Neural progenitor cell (in vitro differentiated cells): ENCODE measurements at places on chromosomes 5 and 9.

DNA sequence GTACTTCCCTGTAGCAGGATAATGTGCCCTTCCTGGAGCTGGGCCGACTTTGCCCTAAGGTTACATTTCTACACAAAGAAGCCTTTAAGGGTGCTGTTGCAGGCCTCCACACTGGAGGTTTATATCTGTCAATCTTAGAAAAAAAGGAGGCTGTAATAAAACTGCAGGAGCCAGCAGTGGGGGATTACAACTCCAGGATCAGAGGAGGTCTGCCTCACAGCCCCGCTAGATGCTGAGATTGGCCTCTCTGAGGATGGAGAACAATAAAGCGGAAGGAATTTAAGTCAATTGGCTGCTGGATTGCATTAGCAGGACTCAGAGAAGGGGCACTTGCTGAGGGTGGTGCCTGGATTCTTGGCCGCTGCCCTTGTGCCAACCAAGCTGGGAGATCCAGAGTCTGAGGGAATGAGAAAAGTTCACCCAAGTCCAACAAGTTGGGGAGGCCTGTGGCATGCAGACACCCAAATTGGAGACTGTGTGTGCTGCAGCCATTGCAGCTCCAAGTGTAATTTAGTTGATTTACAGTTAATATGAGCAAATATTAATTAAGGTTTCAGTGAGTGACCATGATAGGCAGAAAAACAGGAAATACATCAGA is 99.0 kb upstream of the SSBP2 start:
- peak; percentile 44 for DNase-seq

DNA sequence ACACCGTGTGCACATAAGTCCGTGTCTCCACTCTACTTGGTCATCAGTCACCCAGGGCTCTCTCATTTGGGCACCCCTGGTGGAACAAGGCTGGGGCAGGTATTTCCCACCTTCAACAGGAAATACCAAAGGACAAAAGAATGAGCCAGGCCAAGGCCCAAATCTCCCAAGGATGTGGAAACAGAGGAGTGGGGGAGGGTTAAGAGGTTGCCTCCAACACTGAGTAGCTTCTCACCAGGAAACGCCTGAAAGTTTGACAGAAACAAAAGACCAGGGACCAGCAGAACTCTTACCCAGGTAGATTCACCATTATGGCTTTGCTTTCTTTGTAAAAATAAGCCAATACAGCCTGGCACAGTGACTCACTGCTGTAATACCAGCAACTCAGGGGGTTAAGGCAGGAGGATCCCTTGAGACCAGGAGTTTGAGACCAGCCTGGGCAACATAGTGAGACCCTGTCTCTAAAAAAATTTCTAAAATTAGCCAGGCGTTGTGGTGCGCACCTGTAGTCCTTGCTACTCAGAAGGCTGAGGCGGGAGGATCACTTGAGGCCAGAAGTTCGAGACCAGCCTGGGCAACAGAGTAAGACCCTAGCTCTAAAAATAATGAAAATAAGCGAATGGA is 12.7 kb downstream of the SLC1A3 start:
- no peak for DNase-seq

DNA sequence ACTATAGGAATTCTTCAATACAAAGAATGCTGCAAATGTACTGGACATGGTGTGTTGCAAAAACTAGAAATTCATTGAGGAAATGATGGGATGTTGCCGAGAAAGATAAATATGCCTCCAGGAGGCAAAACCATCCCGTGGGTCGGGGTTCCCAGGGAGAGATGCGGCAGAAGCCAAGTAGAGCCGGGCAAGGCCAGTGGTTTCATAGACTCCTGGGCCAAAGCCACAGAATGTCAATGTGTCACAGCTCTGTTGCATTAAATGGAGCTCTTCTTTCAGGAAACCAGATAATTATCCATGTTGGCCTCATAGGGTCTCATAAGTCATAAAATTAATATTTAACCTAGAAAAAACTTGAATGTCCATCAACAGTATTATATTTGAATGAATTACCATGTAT is 419.5 kb upstream of the CDH10 start:
- no peak for DNase-seq

DNA sequence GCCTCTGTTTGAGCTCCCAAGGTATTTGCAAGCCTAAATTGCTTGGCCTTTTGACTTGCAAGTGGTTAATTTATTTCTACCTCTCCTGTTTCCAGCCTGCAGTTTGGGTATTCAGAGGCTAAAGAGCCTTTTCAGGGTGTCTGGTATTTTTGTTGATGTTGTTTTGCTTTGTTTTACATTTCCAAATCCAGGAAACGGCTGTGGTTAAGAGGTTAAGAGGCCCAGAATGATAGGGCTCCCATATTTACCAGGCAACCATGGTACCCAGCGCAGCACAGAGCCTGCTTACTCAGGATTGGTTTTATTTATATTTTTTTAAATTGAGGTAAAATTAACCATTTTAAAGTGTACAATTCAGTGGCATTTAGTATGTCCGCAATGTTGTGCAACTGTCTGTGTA is 92.1 kb downstream of the PDZD2 start:
- DNase-seq = no peak

- DNase-seq = peak; percentile 90
Observed at GRCh38 chr5:132007399-132008162, 3.9 kb downstream of the ACSL6 start.

DNA sequence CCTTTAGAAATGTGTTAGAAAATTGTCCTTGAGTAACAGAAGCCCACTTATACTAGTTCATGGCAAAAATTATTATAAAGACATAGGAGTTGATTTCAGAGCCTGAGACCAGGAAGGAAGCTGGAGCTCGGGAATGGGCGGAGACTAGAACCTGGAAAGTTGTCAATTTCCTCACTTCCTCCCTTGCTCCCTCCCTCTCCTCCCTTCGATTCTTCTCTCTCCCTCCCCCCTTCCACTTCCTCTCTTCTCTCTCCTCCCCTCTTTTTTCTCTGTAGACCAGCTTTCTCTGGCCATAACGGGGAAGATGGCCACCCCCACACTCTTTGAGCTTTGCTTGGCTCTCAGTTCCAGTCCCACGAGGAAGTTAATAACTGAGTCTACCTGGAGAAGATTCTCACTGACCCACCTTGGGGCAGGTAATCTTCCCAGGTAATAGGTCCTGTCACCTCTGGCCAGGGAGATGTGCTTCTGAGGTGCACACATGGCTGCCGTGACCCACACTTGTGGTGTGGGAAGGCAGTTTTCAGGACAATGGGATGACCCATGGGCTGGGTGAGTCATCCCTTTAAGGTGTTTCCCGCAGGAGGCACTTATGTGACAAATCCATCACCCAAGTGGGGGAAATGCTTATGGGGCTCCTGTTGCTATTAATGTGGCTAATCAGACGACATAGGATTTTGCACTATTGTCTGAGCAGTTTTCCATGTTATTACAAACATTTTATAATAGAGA is 78.7 kb downstream of the HSPA4 start:
- DNase-seq = no peak

GRCh38 chr5:77776554-77777206 is 541 bp upstream of the TBCA start:
- no peak for DNase-seq

DNA sequence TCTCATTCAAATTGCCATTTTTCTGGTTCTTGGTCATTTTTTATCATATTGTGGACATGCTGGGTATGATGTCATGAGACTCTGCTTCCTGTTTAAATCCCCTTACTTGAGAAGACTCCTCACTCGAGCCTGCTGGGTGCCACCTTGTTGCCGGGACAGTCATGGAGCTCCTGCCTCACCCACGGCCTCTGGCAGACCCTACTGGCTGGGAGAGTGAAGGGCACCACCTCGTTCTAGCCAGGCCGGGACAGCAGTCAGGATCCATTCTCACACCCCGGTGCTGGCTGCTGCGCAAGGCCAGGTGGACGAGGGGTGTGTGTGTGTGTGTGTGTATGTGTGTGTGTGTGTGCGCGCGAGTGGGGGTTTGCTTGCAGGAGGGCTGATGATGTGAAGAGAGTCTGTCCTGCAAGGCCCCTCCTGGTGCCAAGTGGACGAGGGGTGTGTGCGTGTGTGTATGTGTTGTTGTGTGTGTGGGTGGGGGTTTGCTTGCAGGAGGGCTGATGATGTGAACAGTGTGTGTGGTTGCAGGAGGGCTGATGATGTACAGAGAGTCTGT is 4.4 kb downstream of the CEP72 start:
- DNase-seq = no peak

DNA sequence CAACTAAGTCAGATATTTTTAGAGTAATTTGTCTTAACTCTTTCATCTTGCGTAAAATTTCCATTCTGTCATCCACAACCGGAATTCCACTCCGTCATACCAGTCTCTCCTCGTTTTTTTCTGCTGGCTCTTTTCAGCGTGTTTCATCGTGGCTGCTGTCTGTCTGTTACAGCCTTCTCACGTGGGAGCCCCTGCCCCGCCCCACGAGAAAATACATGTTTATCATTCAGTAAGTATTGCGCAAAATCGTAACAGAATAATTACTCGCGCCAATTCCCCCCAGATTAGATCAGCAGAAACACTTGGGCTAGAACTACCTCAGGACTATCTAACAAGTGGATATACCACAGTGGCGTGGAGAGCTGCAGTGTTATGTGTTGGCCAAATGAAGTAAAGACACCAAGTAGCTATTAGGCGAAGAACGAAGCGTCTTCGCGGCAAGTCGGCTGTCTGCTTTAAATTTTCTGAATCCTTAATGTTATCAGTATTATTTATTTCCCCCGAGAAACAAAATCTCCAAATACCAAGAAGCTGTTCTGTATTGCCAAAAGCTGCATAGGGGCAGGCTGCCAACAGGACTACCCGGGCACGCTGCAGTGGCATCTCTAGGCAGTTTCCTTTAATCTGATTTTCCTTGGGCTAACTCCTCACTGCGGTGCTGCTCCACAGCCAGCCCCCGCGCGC is 566 bp upstream of the FOCAD start:
- DNase-seq = peak; percentile 27

GRCh38 chr9:104944356-104944755 is 16.4 kb upstream of the ABCA1 start:
- no peak for DNase-seq

GRCh38 chr9:131813116-131813515 is 73.2 kb upstream of the RAPGEF1 start:
- DNase-seq = no peak

DNA sequence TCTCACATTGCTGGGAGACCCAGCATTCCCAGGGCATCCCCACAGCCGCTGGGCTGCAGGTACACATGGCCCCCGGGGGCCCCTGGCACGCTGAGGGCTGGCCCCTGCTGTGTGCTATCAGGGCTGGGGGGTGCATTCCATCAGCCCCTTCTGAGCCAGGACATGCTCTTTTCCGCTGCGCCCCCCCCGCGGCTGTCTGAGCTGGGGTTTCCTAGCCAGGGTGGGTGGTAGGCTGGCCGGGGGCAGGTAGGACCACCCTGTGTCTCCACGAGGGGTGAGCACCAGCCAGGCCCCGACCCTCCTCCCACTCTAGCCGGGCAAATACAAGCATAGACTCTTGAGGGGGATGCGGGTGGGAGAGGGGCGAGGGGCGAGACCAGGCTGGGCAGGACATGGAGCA is 58.1 kb upstream of the FCN2 start:
- DNase-seq = no peak

DNA sequence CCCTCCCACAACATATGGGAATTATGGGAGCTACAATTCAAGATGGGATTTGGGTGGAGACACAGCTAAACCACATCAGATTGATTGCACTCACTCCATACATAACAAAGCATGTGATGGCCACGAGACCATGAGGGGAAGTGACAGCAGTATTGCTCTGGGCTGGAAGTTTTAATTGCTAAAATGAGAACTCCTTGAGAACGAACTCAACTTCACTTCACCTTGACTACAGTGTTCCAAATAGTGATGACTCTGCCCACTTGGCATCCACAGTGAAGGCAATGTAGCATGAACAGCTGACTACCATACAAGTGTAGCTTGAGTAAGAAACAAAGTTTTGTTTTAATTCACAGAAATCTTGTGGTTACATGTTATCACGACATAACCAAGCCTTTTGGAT is 739 bp upstream of the SPINK7 start:
- no peak for DNase-seq

- DNase-seq = no peak
Observed at GRCh38 chr5:85671223-85671970, 946.3 kb upstream of the COX7C start.

DNA sequence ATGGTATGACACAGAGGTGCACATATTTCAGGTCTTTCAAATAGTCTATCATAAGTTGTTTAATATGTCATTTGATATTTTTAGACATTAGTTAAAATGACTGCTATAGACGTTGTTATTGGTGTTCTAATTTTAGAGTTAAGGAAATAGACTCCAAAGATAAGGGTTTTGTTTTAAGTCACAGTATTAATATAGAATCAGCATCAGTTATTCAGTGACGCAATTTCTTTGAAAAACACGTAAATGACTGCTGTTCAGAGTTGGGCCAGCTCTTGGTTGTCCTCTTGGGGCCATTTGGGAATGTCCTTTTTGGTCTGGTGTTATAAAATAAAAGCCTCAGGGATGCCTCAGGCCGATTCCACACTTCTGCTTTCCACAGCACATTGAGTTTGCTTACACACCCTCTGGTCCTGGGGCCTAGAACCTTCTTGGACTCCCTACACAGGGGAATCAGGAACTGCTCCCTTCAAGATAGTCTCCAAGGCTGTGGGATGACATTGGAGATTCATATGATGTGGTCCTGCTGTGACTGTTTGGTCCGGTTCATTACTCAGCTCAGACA is 14.3 kb downstream of the OTULIN start:
- DNase-seq = no peak
